Cortex of kidney (tissue), 1 donor: ENCODE measurements at places on chromosomes 16 and 17.

GRCh38 chr17:47621293-47622179, 28.2 kb upstream of the KPNB1 start:
- no peak for DNase-seq

GRCh38 chr17:44312396-44313104, 4.1 kb downstream of the RUNDC3A start:
- DNase-seq = no peak

DNA sequence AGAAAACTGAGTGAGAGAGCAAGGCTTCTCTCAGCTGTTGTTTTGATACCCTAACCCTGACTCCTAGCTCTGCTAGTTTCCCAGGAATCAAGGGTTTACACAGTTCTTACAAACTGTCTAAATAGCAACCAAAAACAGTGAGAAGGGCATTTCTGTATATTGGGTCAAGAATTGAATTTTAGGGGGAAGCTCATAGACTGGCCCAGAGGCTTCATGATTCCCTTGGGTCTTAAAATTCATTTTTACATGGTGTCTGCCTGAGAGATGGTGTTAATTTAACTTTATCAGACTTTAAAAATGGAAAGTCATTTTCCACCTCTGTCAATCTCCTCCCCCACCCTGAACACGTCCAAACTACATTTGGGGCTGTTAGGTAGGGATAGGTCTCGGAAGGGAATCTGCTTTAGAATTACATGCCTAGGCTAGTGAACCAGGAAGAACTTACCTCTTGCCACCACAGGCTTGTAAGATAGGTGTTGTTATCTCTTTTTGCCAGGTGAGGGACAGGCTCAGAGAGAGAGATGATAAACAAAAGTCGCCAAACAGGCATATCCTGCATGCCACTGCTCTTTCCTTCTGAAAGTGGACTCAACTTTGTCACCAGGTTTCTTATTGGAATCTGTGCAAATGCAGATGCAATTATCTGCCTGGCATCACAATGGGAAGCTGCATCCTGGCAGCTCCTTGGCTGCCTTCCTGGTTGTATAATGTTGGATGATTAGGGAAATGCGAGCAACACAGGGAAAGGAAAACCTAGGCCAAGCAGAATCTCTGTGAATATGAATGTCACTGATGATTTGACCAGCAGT, 3.1 kb downstream of the PHAF1 start:
- no peak for DNase-seq

GRCh38 chr16:73095142-73095820, 47.4 kb upstream of the ZFHX3 start:
- DNase-seq = no peak

DNA sequence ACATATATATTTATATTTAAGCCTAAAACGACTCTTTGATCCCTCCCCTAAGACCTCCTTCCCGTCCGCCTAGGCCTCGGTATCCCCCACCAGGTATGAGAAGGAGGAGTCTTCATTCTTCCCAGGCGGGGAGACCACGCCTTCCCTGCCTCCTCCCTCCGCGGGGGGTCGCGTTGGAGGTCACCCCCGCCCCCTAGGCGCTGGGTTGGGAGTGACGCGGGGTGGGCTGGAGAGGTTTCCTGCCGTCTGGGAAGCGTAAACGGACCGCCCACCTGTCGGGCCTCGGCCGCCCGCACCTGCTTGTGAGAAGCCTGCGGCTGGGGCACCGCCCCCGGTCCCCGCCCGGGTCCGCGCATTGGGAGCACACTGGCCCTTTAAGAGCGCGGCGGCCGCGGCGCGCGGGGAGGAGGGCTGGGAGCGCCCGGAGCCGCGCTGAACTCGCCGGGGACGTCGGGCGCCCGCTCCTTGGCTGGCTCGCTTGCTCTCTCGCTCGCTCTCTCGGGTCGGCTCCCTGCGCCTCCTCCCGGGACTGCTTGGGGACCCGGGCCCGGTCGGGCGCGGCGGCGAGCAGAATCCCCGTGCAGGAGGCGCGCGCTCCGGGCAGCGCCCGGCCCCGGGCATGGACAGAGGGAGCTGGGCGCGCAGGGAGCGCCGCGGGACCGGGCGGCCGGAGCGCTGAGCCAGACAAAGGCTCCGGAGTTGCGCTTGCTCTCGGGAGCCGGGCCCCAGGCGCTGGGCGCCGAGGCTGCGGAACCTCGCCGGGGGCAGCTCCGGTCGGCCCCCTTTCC, at the start of gene MMP15:
MMP15 (plus strand) TSS at position 404 of the 788 bp plus-strand sequence. CDS start 597 bp downstream, outside the sequence.
- peak; percentile 27 for DNase-seq

DNA sequence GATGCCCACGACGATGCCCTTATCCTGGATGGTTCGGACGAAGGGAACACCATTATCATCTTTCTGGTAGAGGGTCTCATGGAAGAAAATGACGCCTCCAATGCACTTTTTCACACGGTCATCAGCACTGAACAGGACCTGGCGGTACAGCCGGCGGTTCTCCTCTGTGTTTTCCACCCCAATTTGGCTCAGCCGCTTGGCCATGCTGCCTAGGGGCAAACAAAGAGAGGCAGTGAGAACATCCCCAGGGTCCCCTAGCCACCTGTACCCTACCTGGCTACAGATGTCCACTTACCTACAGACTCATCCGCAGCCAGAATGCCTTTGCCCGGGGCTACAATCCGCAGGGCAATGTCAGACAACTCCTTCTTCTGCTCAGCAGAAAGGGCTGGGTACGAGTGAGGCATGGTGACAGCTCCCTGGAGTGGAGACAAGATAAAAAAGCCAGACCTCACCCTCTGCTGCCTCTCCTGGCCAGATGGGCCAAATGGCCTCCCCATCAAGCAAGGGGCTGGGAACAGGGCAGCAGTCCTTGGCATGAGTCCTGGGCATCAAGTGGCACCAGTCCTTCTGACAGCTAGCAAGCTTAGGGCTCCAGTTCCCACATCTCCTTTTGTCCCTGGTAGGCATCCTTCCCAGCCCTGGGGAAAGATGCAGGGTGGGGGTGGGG, 1.4 kb downstream of the ALDOC start:
- DNase-seq = no peak

GRCh38 chr17:35129154-35129972, 7.9 kb downstream of the FNDC8 start:
- no peak for DNase-seq

DNA sequence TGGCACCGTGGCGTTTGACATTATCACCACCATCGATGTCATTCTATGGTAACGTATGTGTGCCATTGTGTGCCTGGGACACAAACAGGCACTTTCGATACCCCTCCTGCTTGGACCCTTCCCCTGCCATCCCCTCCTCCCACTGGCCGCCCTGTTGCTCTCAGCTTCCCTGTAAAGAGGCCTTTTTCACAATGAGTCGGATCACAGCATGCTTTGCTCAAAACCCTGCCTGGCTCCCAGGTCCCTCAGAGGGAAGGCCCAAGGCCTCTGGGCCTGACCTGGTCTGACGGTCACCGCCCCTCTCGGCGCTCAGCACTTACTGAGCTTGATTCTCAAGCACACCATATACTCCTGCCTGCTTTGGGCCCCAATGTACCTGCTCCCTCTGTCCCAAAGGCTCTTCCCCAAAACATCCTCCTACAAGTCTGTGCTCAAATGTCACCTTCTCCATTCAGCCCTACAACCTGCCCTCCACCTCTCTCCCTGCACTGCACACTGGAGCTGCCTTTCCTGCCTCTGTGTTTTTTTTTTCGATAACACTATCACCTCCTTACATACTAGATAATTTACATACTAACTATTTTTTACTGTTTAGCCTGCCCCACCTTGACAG, 303.8 kb downstream of the SOX9 start:
- no peak for DNase-seq

- no peak for DNase-seq
These were observed 72.0 kb downstream of the KLHDC4 start for GRCh38 chr16:87693827-87694226.

GRCh38 chr16:85850344-85850880, 48.5 kb upstream of the IRF8 start:
- no peak for DNase-seq

DNA sequence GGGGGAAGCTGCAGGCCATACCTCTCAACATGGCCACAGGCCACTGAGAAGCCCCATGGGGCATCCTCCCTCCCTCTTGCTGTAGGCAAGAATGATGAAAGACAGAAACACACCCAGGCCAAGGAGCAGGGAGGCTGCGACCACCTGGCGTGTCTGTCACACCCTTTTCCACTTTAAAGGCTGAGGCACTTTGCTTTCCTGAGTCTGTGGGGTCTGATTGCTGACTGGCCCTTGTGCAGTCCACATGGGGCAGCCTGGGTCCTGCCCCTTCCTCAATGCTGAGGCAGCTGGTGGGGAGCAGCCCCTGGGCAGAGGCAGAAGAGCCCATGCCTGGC, 8.7 kb downstream of the TMEM204 start:
- no peak for DNase-seq

GRCh38 chr17:35612924-35613521, 25.9 kb downstream of the AP2B1 start:
- DNase-seq = no peak
